ENCODE measurements at places on chromosomes 2 and 18.

GRCh38 chr2:46328291-46328690 lies 31.1 kb downstream of the EPAS1 start:
- DNase-seq = no peak

DNA sequence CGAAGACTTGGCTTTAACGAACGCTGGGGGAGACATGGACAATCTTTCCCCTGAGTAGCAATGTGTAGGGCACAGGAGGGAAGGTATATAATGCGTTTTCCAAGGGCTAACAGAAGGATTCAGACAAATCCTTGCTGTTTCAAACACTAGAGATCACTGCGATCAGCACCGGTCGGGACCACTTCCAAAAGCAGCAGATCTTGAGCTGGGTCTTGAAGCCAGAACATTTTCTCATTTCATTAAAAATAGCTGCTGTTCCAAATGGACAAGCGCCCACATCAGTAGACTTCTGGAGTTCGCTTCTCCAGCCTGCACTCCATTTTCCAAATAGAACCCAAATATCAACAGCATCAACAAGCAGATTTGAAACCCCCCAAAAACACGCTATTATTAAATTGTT lies 65.1 kb upstream of the MAPRE2 start:
- no peak for DNase-seq

DNA sequence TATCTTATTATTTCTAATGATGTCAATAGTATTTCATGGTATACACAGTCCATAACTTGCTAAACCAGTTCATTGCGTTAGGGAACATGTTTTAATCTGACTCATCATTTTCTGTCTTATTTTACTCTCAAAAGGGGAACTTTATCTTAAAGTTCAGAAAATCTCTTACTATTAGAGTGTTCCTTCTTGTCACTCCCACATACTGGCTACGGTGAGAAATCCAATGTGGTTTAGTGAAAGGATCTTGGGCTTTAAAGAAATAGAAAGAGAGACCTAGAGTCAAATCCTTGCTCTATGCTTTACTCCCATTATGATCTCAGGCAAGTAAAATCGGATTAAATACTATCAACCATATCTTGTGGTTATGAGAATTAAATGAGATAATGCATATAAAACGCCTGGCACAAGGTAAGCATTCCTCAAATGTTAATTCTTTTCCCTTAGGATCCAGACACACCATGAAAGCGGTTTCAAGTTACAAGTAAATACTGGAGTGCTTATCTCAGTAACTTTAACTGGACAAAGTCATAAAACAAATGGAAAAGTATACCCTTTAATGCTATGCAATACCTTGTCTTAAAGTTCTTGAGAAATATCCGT lies 576.0 kb downstream of the ARHGAP15 start:
- no peak for DNase-seq

- DNase-seq = no peak
Measured at GRCh38 chr2:195956725-195957124, 111.9 kb downstream of the DNAH7 start.

GRCh38 chr18:1222880-1223279 lies 318.2 kb downstream of the ADCYAP1 start:
- no peak for DNase-seq

DNA sequence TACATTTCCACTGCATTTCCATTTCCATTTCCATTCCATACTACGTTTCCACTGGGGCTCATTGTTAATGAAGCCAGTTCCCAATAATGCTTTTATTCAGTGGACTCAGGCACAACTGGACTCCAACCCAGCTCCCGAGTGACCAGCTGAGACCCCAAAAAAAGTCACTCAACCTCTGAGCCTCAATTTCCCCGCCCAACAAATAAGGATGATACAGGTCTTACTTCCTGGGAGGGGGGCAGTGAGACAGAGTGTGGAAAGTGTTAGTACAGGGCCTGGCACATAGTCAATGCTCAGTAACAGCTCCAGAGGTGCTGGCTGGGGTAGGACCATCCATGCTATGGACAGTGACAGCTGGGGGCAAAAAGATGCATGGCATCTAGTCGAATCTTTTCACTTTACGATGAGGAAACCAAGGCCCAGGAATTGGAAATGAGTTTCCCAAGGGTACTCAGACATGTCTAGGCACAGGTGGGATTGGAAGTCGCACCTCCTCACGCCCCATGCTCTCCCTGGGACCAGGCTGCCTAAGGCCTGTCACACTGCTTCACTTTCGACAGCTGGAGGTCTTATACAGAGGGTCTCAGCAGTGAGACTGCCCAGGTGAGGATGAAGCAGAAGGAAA lies 226.5 kb downstream of the ANAPC1 start:
- no peak for DNase-seq

- DNase-seq = no peak
Measured at GRCh38 chr2:18829976-18830375, 240.6 kb upstream of the NT5C1B start.

DNA sequence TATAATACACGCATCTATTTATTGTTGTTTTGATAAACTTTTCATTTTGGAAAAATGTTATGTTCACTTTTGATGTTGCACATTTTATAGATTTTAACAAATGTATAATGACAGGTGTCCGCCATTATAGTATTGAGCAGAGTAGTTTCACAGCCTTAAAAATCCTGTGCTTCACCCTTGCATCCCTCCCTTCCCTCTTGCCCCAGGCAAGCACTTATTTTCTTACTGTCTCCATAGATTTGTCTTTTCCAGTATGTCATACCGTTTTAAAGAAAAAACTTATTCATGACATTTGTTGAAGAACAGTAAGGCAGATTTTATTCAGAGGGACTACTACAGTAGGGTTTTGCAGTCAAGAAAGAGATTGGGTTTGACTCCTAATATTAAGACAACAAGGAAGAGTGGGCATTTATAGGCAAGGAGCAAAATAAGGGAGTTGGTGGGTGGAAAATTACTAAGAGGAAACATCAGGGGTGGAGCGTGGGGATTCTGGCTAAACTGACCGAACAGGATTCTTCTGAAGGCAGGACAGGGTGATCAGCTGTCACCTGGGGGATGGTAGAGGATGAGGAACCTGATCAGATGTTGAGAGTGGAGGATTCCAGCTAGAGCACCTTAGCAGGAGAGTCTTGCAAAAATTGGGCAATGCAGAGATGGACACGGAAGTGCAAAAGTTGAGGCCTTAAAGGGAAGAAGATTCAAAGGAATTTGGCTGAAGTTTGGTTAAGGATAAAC lies 108.8 kb downstream of the NCK2 start:
- no peak for DNase-seq

DNA sequence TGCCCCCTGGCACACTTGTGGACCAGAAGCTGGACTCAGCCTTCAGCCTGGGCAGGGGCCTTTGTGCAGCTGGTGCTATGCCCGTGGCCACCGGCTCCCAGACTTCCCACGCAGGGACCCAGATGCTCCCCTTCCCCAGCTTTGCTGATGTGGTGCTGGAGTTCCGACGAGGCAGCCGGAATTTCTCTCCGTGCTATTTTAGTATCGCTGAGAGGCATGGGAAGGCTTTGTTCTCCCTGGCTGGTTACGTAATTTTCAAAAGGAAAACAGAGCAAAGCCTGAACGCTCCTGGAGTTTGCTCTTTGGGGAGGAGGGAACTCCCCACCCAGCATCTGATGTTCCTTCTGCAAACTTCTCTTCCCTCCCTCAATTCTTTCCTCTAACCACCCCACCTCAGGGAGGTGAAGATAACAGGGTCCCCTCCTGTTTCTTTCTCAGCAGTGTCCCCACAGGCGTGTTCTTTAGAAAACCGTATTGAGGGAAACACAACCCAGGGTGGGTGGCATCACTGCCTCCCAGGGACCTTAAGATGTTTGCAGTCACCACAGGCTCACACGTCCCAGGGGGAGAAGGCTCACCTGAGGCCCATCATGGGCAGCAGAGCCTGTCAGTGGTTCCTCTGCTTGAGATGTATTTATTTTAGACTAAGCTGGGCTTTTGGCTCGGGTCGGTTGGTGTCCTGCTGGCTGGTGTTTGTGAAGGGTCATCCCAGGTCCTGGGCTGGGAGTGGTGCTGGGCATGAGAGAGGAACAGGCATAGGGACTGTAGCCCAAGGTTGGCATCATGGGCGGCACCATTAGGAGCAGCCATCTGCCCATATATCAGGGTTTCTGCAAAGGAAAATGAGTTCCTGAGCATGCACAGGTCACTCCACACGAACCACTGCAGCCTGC lies 95.0 kb downstream of the MAPK4 start:
- DNase-seq = no peak

DNA sequence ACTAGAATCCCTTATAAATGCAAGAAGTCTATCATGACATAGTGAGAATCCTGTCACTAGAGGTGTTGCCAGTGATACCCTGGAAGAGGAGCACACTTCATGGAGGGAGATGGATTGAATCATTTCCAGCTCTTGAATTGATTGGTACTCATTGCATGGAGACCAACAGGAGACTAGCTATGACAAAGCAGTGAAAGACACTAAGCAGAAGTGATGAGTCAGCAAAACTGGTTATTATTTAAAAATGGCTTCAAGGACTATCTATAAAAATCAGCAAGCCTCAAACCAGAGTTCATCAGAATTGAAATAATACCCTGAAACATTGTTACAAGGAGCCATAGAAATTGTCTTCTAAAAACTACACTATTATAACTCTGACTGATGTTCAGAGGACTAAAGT lies 200.3 kb downstream of the PDE11A start:
- DNase-seq = no peak

DNA sequence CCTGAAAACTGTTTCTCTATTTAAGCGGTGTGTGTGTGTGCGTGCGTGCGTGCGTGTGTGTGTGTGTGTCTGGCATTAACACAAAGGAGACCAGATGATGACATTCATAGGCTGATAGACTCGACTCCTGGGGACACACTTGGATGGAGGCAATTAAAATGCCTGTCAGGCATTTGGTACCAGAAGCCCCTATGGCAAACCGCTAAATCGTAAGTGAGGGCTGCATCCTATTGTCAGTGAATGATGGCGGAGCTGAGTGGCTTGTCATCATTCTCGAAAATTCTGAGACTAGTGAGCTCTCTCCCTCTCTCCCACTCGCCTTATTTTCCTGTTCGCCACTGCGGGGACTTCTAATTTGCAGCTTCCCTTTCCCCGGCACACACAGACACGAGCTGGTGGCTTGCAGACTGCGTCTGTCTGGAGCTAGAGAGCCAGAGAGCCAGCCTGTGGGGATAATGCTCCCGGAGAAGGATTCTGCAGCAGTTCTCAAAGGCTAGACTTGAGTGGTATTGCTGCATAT lies 155.4 kb downstream of the MAP2 start:
- peak; percentile 12 for DNase-seq

DNA sequence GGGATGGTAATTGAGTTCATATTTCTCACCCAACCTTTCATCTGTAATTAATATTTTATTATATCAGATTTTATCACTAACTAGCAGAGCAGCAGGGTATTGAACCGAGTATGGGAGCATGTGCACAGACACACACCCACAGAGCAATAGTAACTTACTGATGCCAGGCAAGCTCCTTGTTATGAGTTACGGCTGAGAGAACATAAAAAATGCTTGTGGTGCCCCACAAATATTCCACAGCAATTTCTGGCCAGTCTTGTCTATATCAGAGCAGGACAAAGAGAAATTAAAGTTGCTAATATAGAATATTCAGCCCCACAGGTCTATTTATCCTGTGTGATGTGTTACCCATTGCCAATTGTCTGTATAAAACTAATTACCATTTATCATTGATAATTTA lies 501.8 kb upstream of the RAB12 start:
- DNase-seq = no peak

DNA sequence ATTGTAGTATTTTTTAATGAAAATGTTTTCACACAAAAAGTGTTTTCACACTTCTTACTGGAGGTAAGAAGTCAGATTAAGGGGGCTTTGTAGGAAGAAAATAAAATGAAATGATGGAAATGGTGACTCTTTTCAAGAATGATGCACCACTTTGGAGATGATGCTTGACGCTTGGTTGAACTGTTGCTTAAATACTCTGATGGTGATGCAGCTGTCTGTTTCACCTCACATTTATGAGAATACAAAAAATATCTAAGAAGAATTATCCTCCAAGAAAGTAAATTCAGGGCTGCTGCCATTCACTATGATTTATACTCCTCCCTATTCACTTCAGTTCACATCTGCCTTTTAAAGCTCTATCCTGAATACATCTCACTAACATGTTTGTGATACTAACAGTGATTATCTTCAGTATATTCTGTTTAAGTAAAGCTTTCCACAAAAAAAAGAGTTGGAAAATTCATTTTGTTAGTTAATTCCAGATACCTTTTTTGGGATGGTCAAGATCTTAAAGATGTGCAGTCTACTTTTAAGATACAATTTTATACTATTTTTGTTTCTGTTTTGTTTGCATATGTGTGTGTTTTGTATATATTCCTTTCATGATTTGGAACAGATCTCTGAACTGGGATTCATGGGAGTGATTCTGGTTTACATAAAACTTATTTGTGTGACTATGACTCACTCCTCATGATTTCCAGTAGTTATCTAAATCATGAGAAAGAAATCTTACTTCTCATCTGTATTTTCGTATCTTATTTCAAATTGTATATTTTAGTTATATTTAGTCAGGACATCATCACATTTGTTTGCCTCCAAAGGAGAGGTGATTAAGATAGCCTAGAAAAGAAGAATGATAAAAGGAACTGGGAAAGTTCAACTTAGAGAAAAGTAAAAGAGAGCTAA lies 53.1 kb downstream of the SLC39A10 start:
- DNase-seq = no peak

DNA sequence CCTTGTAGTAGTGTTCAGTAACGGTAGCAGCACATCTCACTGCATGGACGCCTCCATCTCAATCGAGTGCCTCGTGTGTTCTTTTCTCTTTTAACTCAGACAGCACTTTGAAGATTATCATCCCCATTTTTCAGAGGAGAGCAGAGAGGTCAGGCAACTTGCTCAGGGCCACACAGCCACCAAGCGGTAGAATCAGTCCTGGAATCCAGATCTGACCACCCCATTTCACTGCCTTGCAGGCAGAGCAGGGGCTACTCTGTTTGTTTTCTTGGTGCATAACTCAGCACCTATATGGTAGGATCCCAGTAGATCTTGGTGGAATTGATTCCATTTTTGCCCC lies 129.5 kb downstream of the SMAD7 start:
- DNase-seq = no peak

DNA sequence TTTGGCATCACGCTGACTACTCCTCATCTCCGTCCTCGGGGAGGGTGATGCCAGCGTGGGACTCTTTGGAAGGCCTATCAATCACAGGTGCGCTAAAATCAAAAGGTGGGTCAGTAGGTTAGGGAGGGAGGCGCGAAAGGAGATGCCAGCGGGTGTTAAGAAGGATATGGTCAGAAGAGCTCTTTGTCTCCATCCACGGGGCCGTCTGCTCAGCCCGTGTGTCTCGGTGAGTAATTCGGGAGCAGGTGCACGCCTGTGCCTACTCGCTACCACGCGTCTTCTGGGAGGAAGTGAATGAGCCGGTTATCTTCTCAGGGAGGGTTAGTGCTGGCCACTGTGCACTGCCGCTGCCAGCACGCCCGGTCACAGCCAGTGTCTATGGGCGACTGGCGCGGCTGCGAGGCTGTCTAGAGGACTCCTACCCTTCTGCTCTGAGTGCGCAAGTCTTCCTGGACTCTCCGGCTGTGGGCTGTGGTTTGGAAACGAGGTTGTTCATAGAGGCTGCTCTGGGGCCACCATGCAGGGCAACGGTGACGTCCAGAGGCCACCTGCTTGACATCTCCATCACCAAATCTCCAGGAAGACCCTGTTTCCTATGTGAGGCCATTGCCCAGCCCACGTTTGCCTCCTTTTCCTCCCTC lies 153.4 kb downstream of the MBP start:
- DNase-seq = no peak

- no peak for DNase-seq
Measured at GRCh38 chr2:123521854-123522253, 503.2 kb upstream of the CNTNAP5 start.

GRCh38 chr2:34242763-34243123 lies 643.6 kb upstream of the FAM98A start:
- DNase-seq = no peak

Measured in brain microvascular endothelial cell (primary cell).